ENCODE measurements at places on chromosomes 3 and 15.

DNA sequence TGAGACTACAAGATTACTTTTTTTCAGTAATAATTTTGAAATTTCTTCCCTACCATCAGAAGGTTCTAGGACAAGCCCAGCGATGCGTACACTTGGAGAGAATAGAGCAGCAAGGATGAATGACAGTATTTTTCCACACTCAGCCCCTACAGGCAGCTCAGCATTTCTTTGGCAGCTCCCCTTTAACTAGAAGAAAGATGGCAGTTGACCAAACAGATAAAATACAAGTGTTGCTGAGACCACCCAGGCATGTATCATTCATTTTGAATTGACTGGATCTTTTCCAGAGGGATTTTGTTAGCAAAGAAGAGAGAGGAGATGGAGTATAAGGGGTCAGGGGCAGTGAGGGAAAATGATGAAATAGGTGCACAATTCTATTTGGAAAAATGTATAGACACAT lies 761.3 kb downstream of the AGBL1 start:
- DNase-seq: no peak

GRCh38 chr15:85496551-85497171 lies 116.3 kb downstream of the AKAP13 start:
- no peak for DNase-seq

DNA sequence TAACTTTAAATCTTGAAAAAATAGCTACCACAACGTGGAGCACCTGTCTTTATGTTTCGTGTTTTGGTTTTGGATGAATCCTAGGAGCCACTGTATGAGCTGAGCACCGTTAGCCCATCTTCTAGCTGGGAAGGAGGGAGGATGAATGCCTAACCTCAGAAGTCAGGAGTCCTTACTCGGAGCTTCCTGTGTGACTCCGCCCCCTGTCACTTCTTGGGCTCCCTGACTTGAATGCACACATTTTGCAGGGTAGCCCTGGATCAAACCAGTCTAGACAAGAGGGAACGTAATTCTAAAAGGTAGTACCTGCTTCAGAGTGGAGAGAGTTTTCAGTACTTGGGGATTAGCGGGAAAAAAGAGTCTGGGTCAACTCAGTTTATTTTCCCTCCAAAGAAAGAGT lies 5.3 kb downstream of the GABRA5 start:
- DNase-seq: no peak

DNA sequence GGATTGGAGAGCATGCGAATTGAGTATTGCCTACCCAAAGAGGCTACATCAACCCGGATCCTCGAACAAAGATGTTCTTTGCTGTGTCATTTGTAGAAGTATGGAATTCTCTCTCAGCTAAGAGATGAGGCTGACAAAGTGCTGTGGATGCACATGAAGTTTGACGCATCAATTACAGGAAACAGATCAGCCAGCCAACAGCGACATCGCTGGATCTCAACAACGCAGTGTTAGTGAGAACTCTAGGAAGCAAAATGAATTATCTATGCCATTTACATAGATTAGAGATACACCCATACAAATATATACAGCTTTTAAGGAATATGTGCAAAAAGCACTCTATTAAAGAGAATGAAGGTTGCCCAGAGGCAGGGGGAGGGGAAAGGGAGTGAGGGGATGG lies 160.6 kb upstream of the RGMA start:
- no peak for DNase-seq

- DNase-seq: no peak
Observed at GRCh38 chr3:106067711-106068110, 198.9 kb upstream of the CBLB start.

- DNase-seq: no peak
Observed at GRCh38 chr3:39981547-39982184, 172.3 kb downstream of the MYRIP start.

DNA sequence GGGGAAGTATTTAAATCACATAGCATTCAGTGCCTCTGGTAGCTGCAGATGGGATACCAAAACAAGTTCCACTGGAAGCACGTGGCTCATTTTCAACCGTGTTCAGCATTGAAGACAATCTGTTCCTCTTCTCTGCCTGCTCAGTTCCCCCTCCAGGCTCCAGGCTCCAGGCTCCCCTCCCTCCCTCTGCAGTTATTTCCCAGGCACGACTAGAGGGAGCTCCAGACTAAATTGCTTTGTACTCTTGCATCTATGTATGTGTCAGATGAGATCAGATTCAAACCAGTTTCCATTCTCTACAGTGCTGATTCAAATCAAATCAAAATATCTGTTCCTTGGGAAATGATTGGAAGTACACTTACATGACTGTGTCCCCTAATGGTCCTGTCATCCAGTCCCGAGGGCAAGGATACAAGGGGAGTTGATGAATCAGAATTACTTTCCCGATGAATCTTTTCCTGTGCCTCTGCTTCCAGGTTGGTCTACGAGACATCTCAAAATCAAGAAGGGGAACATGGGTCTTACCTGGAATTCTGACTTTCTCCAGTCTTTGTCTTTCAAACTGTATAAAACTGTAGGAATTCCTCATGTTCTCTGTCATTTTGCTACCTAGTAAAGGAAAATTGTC lies 600.5 kb downstream of the EDEM1 start:
- no peak for DNase-seq

GRCh38 chr3:54563501-54564200 lies 364.2 kb downstream of the LRTM1 start:
- DNase-seq: no peak

DNA sequence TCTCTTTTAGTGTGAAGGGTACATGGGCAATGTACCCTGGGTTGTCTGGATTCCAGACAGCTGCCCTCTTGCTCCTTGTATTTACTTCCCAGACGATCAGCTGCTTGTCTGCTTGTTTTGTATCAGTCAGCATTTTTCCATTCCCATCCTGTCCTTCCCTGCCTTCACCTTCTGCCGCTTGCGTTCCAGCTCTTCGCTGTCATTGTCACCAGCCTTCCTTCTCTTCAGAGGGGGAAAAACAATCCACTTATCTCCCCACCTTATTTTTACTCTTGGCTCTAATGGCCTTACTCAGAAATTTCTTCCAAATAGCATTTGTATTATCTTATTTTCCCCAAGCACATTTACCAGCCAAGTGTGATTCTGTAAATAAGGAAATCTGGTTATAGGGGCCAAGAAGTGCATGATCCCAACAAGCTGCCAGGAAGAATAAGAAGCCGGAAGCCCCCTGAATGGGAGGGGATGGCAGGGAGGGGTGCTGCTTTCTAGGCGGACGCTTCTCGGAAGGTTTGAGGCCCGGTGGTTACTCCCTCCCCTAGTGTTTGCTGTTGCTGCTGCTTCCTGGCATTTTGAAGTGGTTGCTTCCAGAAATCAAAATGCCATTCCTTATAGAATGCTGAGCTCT lies 497.6 kb downstream of the NTRK3 start:
- no peak for DNase-seq

DNA sequence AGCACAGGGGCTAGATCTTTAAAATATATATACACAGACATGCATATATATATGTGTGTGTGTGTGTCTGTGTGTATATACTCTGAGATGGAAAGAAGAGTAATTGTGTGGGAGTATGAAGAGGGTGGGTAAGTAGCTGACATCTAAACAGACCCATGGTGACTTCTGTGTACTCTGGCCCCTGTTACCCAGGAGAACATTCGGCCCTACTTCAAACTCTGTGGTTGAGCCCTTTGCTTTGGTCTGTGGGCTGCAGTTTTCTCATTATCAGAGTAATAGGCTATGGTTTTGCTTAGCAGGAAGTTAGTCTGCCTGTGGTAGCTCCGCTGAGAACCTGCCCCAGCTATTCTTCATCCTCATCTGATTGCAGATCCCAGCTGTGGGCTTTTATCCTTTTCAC lies 141.4 kb downstream of the RBPMS2 start:
- peak; percentile 17 for DNase-seq

GRCh38 chr3:188508454-188508853 lies 354.5 kb downstream of the LPP start:
- no peak for DNase-seq

- no peak for DNase-seq
Observed at GRCh38 chr3:149559525-149559924, 85.0 kb downstream of the TM4SF4 start.

GRCh38 chr3:55468251-55468650 lies 18.9 kb downstream of the WNT5A start:
- no peak for DNase-seq

DNA sequence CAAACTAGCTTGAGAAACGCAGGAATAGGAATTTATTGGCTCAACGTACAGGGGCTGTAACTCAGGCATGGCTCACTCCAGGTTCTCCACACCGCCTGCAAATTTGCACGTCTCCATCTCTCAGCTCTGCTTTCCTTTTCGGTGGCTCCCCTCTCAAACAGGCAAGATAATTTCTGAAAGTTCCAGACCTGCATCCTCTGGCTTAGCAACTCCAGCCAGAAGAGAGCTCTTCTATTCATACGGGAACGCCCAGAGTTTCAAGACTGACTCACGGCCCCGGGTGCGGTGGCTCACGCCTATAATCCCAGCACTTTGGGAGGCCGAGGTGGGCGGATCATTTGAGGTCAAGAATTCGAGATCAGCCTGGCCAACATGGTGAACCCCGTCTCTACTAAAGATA lies 139.7 kb upstream of the BNIP2 start:
- no peak for DNase-seq

- no peak for DNase-seq
Observed at GRCh38 chr15:85559530-85559929, 179.1 kb downstream of the AKAP13 start.

Data from T-helper 1 cell (primary cell).